ENCODE measurements at places on chromosomes 16 and 17.

DNA sequence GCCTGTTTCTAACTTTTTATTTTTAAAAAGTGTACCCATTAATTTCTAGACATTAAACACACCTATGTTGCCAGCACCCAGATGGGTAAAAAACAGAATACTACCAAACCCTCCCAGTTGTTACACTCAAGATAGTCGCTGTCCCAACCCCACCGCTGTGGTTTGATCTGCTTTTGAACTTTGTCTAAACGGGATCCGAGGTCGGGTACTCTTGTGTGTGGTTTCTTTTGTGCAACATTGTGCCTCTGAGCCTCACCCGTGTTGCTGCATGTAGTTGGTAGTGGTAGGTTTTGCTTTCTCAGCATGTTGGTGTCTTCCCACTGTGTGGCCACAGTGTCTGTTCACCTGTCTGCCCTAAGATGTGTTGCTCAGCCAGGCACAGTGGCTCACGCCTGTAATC, 4.3 kb downstream of the KLHL36 start:
- DNase-seq: no peak

GRCh38 chr16:55100100-55100499, 169.4 kb downstream of the IRX5 start:
- DNase-seq: no peak

DNA sequence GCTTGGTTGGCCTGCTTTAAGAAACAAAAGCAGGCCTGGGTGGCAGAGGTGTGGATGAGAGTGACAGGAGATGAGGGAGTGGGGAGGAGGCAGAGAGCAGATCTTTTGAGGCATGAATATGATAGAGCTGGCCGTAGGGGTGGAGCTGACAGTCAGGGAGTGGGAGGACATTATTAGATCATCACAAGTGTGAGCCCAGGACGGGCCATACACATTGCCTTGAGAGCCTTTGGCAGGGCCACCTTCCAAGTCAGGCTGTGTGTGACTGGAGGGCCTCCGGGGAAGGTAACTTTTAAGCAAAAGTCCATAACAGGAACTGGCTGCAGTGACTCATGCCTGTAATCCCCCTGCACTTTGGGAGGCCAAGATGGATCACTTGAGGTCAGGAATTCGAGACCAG, 26.3 kb downstream of the GINS3 start:
- no peak for DNase-seq

DNA sequence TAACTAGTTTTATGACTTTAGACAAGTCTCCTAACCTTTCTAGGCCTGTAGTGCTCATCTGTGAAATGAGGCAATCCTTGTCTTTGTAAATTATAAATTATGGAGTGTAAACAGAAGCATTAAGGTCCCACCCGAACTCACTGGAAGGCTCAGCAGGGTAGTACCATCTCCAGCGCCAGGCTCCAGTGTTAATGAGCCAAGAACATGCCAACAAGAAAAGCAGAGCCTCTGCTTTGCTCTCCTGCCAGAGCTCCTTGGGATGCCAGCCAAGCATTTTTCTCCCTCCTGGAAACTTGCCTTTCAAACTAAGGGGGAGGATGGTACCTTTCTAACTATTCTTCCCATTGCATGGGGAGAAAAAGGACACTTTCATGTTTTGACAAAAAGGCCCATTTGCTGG, 14.9 kb downstream of the LIMD2 start:
- DNase-seq: no peak

GRCh38 chr16:4890026-4890425, 42.7 kb downstream of the UBN1 start:
- DNase-seq: no peak

- DNase-seq: no peak
Observed at GRCh38 chr17:45789874-45790273, 5.8 kb downstream of the CRHR1 start.
